ENCODE measurements at places on chromosomes 5 and 9.

DNA sequence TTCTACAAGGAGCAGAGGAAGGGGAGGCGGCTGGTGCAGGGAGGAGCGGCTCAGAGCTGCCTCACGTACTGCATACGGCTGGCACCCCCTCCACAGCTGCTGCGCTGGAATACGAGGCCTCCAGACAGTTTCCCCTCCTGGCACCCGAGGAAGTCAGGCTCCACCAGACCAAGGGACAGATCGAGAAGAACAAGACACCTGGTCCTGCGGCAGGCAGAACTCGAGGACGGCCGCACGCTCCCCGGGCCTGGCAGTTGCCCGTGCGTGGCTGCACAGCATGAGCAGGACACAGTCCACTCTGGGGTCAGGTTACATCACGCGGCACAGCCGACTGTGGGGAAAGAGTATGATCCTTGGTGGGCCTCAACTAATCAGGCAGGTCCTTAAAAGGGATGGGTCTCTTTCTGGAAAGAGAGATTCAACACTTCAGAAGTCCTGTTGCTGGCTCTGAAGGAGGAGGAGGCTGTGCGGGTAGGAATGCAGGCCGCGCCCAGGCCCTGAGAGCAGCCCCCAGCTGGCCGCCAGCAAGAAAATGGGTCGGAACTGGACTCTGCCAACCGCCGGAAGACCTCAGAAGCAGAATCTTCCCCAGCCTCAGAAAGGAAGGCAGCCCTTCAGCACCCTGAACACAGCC is 11.6 kb downstream of the UBAC1 start:
- no peak for DNase-seq

DNA sequence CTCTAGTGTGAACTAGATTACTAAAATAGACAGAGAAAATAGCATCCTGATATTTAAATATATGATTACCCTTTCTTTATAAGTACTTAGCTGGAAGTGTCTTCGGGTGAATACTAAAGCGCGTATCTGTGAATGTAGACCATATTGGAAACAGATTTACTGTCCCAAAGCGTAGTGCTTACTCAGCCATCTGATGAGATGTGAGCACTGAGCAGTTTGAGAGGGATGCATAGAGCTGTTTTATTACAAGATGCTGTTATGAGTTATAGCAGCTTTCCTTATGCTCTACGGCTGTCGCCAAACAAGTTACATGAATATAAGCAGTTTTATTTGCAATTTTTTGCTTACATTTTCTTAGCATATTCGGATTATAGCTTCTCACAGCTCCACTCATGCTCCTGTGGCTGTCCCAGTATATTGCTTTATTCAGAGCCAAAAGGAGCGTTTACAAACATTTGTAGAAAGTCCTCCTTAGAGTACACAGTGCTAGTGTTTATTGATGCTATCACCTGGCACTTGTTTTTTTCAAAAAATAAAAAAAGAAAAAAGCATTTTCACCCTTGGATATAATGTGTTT is 981.4 kb upstream of the WWC1 start:
- no peak for DNase-seq

GRCh38 chr9:131020388-131020787 is 11.4 kb downstream of the LAMC3 start:
- no peak for DNase-seq

DNA sequence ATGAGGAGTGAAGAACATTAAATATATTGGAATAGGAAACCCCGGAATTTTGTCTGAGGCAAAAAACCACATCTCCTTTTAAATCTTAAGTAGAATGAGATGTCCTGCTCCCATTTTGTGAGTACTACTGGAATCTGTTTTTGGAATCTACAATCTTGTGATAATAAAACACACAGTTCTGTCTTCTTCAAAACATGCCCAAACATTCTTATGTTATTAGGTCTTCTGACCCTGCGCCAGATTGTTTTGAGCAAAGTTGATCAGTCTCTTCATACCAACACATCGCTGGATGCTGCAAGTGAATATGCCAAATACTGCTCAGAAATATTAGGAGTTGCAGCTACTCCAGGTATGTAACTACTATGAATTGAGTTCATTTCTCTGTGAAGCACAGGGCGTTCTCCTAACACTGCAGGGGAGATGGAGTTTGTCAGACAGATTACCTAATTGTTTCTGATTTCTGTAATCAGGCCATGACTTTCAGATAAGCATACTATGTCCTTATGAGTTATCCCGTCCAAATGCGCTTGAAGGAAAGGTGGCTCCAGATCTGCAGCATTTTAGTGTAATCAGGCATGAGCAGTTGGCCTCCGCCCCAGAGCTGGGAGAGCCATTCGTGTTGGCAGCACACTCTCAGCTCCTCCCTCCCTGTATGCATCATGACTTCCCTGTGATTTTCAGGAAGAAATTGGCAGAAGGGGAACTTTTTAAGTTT is 88.0 kb downstream of the NLN start:
- DNase-seq, result no peak

GRCh38 chr5:94433397-94434163 is 184.8 kb downstream of the KIAA0825 start:
- DNase-seq, result peak; percentile 73

DNA sequence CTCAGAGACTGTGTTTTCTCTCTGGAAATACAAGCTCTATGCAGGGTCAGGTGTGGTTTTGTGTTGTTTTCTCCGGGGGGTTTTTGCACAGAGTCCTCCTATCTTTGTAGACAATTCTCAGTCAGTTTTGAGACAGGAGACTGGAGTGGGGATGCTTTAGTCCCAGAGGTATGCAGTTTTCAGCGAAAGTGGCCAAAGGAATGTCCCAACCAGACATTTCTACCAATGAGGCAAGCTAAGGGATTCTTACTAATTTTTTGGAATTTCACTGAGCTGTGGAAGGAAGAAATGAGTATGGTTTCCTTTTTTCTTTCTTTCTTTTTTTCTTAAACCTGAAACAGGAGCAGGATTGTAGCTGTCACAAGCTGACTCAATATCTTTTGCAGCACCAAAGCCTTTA is 35.3 kb upstream of the PLPP1 start:
- DNase-seq, result no peak

DNA sequence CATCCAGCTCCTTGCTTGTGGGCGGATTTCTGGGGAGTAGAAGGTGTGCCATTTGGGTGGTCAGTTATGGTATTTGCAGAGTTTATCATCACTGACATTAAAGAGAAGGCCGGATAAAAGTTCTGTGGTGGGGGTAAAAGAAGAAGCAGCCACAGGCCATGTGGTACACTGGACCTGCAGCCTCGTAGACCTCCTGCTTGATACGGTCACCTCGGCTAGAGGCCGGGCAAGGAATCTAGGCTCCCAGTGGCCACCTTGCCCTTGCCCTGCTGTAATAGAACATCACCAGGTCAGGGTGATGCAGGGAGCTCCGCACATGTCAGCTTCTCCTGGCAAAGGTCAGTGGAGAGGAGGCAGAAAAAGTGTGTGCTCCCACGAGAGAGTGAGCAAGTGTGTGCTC is 376.1 kb upstream of the IRX4 start:
- DNase-seq, result no peak

DNA sequence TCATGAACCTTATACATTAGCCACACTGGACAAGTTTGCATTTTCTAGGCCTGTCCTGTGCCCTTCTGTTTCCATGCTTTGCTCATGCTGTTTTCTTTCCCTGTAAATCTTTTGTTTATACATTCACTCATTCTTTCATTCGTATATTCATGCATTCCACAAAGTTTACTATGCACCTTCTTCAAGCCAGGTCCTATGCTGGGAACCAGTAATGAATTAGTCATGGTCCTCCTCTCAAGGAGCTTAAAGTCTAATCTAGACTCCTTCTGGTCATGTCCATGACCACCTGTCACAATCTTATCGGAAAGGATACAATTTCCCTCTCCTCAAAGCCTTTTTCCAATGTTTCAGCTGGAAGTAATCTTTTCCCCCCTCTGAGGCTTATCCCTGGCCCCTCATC is 9.1 kb upstream of the XPA start:
- DNase-seq, result no peak

- DNase-seq, result no peak
Observed at GRCh38 chr5:72042097-72042496, 65.2 kb upstream of the MAP1B start.

- DNase-seq, result no peak
Observed at GRCh38 chr5:36607838-36608783, 1.7 kb downstream of the SLC1A3 start.

GRCh38 chr5:82858151-82859025 is 218.8 kb downstream of the TMEM167A start:
- DNase-seq, result no peak

DNA sequence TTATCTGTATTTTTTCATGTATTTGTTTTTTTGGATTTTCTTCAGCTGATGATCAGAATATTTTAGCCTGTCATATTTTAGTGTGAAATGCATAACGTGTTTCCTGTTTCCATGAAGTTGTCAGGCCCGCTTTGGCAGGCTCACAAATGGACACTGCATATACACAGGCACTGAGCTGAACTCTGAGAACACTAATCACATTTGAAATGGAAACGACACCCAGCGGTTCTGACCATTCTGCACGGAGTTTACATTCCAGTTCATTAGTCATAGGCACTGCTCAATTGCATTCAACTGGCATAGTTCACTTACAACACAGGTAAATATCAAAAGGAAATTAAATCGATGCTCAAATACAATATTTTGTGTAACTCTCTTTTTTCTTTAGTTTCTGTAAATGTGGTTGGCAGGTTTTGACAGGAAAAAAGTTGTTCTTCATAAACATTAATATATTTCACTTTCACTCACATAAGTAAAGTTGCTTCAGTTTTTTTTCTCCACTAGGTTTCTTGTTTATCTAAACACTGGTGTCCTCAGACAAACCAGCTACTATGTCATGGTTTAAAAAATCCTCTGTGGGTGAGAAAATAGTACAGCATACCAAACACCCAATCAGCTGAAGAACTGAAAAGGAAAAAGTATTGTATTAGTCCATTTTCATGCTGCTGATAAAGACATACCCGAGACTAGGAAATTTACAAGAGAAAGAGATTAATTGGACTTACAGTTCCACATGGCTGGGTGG is 559.0 kb upstream of the DAP start:
- no peak for DNase-seq

GRCh38 chr5:71829206-71829605 is 110.1 kb downstream of the CARTPT start:
- DNase-seq, result no peak

- no peak for DNase-seq
Observed at GRCh38 chr5:172156541-172156994, 31.5 kb downstream of the STK10 start.

- DNase-seq, result no peak
Observed at GRCh38 chr9:7105095-7105494, 347.3 kb downstream of the KDM4C start.

GRCh38 chr9:130933114-130934046 is 5.7 kb downstream of the FIBCD1 start:
- DNase-seq, result no peak

- no peak for DNase-seq
Observed at GRCh38 chr5:51651476-51651875, 268.2 kb downstream of the ISL1 start.

GRCh38 chr5:16529306-16529705 is 63.7 kb upstream of the ZNF622 start:
- no peak for DNase-seq

DNA sequence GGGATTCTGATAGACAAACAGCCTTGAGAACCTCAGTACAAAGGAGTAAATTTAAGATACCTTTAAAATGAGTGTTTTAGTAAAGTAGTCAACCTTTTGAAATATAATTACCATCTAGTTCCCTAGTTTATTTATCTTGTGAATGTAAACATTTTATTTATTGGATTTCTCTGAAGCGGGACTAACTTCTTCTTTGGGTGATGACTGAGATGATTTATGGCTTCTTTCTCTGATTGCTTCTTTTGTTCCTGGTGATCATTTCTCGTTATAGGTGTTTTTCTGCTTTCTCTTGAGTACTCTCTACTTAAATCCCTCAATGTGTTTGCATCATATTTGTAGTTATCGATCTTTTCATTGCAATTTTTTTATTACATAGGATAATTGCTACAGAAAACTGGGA is 33.2 kb downstream of the PRDM6 start:
- no peak for DNase-seq

GRCh38 chr9:70504834-70505233 is 90.4 kb upstream of the KLF9 start:
- no peak for DNase-seq

GRCh38 chr9:122116040-122116439 is 22.9 kb upstream of the TTLL11 start:
- DNase-seq, result no peak

DNA sequence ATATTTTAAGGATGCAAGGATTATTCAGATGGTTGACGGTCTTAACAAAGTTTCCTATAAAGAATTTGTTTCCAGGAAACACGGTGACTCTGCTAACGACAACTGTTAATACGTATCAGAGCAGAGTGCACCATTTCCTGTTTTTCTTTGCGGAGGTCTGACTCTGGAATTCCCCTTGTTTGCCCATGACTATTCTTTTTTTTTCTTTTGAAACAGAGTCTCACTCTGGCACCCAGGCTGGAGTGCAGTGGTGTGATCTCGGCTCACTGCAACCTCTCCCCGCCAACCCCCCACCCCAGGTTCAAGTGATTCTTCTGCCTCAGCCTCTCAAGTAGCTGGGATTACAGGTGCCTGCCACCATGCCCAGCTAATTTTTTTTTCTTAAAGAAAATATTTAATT is 115.9 kb downstream of the CDC42SE2 start:
- no peak for DNase-seq

DNA sequence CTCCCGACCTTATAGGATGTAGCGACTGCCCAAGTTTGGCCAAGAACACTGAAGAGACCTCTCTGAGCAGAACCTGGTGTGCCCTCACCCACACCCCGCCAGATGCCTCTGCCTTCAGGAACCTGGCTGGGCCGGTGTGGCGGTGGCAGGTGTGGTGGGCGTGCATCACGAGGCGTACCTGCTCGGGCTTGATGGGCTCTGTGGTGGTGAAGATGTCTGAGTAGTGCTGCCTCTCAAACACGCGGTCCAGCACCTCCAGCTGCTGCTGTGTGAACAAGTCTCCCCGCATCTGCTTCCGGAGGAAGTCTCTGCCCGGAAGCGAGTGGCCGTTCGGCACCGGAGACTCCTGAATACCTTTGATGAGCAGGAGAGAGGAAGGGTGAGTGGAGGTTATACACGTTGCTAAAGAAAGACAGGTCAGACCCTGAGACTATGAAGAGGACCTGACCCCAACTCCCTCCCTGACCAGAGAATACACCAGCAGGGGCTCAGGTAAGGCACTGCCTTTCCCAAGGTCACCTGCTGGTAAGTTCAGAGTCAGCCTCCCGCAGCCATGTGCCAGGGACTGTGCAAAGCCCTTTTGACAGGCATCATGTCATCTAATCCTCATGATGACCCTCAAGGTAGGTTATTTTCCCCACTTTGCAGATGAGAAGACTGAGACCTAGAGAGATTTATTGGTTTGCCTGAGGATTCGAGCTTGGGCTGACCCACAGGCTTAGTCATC is 67.5 kb downstream of the PAX5 start:
- no peak for DNase-seq

GRCh38 chr5:172454358-172455086 is at the start of gene SH3PXD2B:
TSS of gene SH3PXD2B (minus strand) at chr5:172454525. CDS start at chr5:172454352, 173 bp downstream.
- no peak for DNase-seq

All from HCT116 (cell line).